ENCODE measurements at places on chromosomes 5 and 9.

DNA sequence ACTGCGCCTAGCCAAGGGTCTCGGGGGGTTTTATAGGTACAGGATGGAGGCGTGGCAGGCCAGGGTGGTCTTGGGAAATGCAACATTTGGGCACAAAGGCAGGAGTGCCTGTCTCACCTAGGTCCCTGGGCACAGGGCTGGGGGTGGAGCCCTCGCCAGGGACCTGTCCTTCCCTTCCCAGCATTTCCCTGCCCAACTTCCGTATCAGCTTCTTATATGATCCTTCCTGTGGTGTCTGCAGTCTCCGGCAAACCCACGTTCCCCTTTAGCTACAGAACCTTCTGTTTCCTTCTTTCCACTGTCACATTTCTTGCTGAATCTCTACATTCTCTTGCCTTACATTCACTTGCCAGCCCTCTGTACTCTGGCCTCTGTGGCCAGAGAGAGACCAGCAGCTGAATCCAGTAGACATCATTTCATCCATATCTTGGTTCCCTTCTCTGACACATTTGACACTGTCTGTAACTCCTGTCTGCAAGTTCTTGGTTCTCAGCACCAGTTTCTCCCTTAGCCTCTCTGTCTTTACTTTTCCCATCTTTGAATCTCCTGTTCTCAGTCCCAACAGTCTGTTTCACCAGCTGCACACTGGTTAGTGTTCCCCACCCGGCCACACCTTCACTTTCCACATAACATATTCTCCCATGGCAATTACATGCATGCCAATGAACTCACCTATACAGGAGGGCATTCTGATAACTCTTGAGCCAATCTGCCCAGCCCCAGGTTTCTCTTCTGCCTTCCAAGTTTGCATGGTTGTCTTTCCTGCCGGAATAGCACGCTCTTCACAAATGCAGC, 134.7 kb upstream of the ZNF608 start:
- no peak for DNase-seq

DNA sequence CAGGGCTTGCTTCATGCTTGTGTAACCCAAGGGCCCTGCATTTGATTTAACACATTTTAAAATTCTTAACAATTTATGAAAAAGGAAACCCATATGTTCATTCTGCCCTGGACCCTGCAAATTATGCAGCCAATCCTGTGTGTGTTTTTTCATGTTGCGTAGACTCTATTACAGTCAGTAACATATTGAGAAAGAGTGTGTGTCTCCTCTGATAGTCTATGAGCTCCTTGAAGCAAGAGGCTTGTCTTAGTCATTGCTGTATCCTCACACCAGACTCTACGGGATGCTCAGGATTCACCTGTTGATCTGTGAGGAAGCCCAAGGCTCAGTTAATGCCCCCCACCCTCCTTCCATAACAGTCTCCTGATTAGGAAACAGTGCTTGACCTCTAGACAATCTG, 177.3 kb upstream of the DMAC1 start:
- DNase-seq = no peak

DNA sequence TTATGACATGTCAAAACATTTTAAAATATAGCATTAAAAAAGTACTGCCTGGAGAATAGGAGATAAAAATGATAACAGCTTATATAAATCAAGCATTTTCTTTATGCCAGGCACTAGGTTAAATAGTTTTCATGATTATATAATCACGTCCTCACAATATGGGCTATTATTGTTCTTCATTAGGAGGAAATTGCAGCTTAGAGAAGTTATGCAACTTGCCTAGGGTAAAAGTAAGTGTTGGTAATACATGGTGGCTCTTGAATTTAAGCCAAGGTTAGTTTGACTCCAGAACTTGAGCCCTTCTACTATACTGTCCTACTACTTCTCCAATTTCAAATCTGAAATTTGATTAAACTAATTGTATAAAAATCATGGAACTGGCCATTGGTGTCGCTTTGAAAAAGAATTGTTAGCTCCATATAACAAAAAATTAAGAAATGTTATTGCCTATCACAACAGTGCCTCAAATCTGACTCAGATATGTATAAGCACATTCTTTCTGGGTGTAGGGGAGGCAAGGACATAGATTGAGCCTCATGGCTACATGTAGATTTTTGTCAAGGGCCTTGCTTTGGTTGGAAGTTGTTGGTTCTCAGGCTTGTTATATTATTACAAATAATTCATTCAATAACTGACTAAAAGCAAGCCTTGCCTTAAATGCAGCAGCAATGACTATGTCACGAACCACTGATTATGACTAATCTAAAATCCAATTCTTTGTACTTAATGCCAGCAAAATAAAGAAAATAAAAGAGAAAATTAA, 223.5 kb upstream of the DAB2 start:
- DNase-seq = no peak

GRCh38 chr5:127791439-127791838, 88.2 kb downstream of the CCDC192 start:
- DNase-seq = no peak

GRCh38 chr5:152607401-152608160, 202.5 kb upstream of the NMUR2 start:
- DNase-seq = no peak

GRCh38 chr9:12812710-12813109, 37.9 kb downstream of the LURAP1L start:
- no peak for DNase-seq

DNA sequence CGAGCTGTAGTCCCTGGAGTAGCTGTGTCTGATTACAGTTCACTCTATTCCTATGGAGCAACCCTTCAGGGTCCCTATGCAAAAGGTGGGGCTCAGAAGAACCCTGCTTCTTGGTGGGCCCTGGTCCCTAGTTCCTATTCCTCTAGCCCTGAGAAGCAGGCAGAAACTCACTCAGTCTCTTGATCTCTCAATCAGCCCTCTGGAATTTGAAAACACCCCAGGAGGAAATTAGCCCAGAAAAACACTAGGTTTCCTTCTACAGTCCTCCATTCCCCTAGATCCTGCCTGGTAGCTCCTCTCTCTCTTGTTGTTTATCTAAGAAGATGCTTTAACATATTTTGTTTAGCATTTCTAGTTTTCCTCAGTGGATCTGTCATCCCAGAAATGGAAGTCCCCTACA, 7.6 kb downstream of the RGS3 start:
- DNase-seq = no peak

DNA sequence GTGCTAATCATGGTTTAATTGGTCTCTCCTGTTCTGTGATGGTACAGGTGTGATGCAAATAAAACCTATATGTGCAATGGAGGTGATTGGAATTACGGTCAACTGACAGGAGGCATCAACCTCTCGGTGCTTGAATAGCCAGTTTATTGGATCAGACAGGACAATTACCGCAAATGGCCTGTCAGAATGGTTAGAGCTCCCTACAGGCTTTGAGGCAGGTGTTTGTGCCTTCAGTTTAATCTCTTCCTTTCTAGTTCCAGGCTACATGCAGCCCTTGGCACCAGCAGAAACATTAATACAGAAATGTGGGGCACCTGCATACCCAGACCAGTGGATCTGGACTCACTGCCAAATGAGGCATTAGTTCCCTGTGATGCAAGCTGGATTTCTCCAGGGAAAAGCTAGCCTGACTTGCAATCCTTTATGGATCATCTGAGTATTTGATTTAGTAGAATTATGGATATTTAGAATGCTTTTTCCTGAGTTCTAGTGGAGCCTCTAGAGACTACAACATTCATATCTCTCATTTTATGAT, 128.6 kb downstream of the MAT2B start:
- no peak for DNase-seq

- DNase-seq = no peak
These were observed 807.9 kb downstream of the PRELID2 start for GRCh38 chr5:145027286-145027685.

DNA sequence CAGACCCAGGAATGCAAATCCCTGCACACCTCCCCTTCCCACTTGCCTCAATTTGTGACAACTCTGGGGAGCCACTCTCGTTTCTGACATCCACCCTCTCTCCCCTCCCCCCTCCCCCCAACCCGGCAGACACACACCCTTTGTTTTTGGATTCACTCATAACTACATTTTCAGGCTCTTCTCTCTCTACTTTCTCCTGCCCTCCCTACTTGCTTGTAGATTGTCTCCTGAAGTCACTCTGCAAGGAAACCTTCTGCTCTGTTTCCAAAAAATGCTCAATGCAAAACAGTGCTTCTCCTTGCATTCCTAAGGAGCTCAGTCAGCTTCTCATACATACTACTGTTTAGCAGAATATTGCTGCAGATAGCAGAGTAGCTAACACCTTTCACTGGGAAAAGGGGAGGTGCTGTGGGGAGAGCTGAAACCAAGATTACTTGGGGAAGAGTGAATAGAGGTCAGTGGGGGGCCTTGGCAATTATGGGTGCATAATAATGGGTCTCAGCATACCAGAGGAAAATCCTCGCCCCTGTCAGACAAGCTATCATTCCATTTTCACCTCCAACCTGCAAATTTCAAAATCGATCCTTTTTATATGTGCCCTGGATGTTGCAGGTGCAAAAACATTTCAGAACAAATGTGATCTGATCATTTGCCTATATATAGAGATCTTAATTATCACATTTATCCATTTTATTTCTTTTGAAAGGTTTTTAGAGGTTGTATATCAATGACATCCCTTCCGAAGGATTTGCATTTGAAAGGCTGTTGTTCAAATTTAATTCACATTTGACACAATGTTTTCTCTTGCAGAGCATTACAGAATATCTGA, 1860.7 kb upstream of the WWC1 start:
- DNase-seq = no peak

DNA sequence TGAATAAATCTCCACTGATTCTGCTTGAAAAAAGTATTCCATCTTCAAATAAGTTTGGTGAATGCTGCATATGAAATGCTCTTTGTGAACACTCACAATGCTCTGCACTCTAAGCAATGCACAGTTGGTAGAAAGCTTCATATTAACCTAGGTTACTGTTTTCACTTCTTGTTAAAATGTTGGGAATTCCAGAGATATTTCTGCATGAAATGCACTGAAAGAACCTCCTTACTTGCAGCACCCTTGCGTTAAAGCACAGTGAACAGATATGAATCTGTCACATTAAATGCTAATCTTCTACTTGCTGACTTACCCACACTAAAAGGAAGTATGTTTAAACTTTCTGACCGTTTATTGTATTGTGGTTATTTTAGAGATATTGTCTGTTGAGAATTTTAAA, 584.1 kb upstream of the NUDT12 start:
- no peak for DNase-seq

- no peak for DNase-seq
These were observed 113.9 kb downstream of the TAF11L14 start for GRCh38 chr5:17748201-17748600.

DNA sequence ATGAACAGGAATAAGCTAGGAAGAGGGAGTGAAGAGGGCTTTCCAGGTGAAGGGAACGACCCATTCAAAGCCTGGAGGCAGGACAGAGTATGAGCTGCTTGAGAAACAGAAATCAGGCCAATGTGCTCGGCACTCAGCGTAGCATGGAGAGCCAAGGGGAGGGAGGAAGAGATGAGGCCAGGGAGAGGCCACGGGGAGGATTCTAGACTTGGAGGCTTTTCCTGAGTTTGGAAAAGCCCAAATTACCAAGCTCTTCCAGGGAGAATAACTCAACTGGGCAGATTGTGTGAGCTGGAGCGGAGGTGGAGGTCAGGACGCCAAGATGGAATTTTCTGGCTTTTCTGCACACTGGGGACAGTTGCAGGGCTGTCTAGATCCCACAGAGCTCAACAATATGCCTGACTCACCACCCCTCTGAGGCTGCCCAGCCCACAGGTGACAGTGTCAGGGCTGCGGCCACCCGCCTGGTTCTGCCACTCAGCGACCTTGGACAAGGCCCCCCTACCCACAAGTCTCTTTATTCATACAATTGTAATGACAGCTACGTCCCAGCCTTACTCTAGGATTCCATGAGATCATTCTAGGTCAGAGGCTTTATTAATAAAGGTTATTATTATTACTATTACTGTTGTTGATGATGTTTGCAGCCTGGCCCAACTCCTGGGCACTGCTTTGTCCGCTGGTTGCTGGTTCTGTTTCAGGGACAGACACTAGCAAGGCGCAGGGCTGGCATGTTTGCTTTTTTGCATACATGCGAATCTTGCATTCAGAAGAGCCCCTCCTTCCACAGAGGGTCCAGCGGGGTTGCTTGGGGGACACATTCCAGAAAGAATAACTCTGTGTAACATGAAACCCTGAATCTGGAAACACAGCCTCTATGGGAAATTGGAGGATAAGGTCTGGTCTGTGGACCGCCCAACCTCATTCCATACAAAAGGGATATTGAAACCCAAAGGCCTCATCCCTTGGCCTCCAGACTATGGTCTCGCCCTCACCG, 9.4 kb upstream of the LMX1B start:
- DNase-seq = no peak

DNA sequence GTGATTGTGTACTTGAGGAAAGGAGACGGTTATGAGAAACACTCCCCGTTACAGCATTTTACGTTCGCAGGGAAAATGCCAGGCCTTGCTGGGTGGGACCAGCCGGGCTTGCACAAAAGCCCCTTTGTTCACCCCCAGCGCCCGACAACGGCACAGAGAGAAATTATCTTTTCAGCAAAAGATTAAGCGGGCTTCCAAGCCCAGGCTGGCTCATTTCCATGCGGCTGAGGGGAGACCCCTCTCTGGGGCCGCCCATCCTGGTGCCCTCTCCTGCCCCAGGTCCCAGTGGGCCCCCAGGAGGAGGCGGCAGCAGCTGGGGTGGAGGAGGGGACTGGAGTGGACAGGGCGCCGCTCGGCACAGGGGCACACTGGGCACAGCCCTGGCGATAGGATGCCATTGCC, 50.8 kb upstream of the NOTCH1 start:
- DNase-seq = no peak

DNA sequence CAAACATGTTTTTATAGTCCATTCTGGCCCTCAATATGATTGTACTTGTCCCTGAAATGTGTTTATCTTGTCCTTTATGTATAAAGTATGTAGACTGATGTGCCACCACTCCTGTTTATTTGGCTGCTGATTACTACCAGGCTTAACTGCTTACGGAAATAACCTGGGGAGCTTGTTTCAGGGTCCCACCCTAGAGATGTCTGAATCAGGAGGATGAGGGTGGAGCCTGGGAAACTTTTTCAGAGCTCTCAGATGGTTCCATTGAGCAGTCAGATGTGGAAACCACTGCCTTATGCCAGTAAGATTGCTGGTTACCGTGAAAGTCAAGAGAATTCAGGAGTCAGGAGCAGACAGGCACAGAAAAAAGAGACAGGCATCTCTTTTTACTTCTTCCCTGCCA, 19.2 kb downstream of the SLC23A1 start:
- DNase-seq = no peak

- DNase-seq = no peak
These were observed 14.2 kb upstream of the CCNB1 start for GRCh38 chr5:69152731-69153130.

GRCh38 chr9:123310551-123311249, 42.3 kb upstream of the STRBP start:
- no peak for DNase-seq
